Body of pancreas (tissue), 4 donors: ENCODE measurements at places on chromosomes 5 and 9. TPM values are rescaled to one million over a fixed set of nuclear protein-coding genes. Genes with fewer than 3 reads are reported as not detected.
A peak's percentile ranks its signal among the peaks of the same experiment; 100 is the strongest.

The GARNL3 gene
- 5.9 TPM for total RNA-seq

The ABO gene
- 3.9 TPM for total RNA-seq

The TRIM41 gene
- total RNA-seq: 15.2 TPM

The SPINK6 gene
- not detected for total RNA-seq

DNA sequence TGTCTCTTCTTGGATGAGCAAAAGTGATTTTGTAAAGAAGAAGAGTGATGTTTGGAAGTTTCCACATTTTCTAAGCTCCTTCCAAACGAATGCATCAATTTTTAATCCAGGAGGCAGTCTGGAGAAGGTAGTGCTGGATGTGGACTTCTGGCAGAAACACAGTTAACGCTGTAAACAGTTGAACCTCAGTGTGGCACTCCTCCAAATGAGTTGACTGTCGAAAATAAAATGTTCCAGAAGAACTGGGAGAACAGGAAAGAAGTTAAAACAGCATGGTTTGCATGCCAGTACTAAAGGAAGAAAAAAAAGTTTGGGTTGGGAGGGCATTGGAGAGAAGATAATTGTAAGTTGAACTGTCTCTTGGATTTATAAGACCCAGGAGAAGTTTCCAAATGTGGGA lies 6.5 kb downstream of the ZNF462 start:
- H3K27ac ChIP-seq: peak overlapping the region; percentile 27
- no peaks in the 10 kb centered on the region for H3K36me3 ChIP-seq
- DNase-seq: peak; percentile 15
- no peaks in the 10 kb centered on the region for H3K27me3 ChIP-seq

DNA sequence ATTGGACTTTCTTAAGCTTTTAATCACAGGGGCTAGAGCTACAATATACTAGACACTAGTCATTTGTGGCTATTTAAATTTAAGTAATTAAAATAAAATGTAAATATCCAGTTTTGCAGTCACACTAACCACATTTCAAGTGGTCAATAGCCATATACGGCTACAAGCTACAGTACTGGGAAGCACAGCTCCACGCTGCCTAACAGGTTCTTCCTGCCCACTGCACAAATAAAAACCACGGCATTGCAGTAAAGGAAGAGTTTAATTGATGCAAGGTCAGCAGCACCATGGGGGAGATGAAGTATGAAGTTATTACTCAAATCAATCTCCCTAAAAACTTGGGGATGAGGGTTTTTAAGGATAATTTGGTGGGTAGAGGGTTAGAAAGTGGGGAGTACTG lies 134.1 kb downstream of the LURAP1L start:
- H3K27me3 ChIP-seq: no peaks in the 10 kb centered on the region
- H3K4me1 ChIP-seq: no peaks in the 10 kb centered on the region
- H3K27ac ChIP-seq: no peak overlapping the region
- H3K4me3 ChIP-seq: no peak overlapping the region

GRCh38 chr9:123599781-123600180 lies 243.8 kb downstream of the CRB2 start:
- H3K4me3 ChIP-seq: no peak overlapping the region
- H3K4me1 ChIP-seq: no peaks in the 10 kb centered on the region
- no peak overlapping the region for H3K27ac ChIP-seq
- H3K27me3 ChIP-seq: no peaks in the 10 kb centered on the region

- no peak overlapping the region for H3K27ac ChIP-seq
- no peaks in the 10 kb centered on the region for H3K4me1 ChIP-seq
- no peak for DNase-seq
- H3K36me3 ChIP-seq: no peaks in the 10 kb centered on the region
- H3K4me3 ChIP-seq: no peak overlapping the region
Measured at GRCh38 chr9:137987244-137988030, 109.9 kb downstream of the CACNA1B start.

GRCh38 chr9:28056006-28056405 lies 482.7 kb upstream of the C9orf72 start:
- no peak overlapping the region for H3K27ac ChIP-seq
- H3K4me1 ChIP-seq: no peaks in the 10 kb centered on the region
- no peak for DNase-seq
- no peaks in the 10 kb centered on the region for H3K36me3 ChIP-seq
- H3K4me3 ChIP-seq: no peak overlapping the region

GRCh38 chr5:62266573-62266972 lies 39.4 kb upstream of the KIF2A start:
- no peaks in the 10 kb centered on the region for H3K36me3 ChIP-seq
- H3K27ac ChIP-seq: no peak overlapping the region
- H3K4me1 ChIP-seq: peaks cover 12% of the 10 kb centered on the region

DNA sequence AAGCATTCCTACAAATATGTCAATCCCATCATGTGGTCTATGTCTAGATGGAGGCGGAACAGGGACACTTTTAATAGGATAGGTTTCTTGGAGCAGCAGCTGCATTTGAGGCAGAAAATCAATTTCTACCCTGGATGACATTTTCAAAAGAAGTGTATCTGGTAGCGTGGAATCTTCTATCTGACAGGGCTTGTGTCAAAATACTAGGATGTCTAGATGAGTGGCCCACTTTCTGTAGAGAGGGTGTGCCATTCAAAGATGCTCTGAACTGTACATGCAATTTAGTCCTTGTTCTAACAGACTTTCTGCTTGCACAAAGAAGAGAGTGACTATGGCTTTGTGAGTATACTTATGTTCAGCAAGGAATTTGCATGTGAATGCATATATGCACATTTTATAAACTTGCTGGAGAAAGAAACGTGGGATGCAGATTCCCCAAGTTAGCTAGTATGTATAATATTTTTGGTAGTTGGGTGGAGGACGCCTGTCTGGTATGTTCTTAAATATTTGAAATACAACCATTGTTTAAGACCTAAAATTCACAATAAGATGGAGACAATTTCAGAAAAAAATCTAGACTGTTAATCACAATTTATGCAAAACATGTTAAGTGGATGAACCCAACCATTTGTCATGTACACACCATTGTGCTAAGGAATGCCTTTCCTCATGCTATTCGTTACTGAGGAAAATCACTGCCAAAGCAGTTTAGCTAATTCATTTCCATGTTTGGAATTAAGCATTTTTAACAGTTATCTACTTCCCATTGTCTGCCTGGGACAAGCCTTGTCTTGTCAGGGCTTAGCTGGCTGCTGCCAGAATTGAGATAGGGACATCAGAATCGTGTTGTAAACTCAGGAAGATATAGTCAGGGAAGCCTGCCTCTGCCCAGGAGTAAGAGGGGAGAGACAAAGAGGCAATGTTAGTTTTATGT lies 129.1 kb upstream of the MEF2C start:
- H3K27ac ChIP-seq: no peak overlapping the region
- no peak overlapping the region for H3K4me3 ChIP-seq
- DNase-seq: no peak
- H3K36me3 ChIP-seq: no peaks in the 10 kb centered on the region
- no peaks in the 10 kb centered on the region for H3K27me3 ChIP-seq

DNA sequence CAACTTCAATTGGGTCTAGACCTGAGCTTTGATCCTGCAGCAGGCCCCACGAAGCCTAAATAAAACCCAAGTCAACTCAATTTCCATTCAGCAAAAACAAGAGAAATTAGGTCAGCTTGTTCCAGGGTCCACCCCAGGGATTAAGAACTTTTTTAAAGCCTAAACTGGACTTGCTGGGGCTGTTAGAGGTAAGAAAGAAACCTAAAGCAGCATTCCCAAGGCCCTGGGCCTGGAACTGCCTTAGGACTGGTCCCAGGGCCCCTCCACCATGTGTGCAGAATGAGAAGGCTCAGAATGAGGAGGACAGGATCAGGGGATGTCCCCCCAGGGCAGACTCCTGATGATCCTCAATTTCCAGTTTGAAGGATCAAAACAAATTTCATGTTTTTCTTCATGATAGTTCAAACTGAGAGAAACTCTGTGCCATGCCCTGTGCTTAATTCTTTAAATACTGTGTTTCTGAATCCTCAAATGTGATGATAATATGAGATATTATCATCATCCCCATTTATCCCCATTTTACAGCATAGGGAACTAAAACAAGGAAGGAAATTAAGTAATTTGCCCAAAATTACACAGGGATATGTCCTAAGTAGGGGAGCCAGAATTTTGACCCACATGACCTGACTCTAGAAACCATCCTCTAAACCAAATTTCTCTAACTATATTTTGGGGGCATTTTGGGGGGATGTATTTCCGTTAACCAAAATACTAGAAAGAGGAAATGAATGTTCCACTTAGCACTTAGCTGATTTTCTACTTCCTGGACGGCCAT lies 64.5 kb downstream of the DENND1A start:
- no peak overlapping the region for H3K27ac ChIP-seq
- no peak overlapping the region for H3K4me3 ChIP-seq
- no peaks in the 10 kb centered on the region for H3K4me1 ChIP-seq
- no peak for DNase-seq

DNA sequence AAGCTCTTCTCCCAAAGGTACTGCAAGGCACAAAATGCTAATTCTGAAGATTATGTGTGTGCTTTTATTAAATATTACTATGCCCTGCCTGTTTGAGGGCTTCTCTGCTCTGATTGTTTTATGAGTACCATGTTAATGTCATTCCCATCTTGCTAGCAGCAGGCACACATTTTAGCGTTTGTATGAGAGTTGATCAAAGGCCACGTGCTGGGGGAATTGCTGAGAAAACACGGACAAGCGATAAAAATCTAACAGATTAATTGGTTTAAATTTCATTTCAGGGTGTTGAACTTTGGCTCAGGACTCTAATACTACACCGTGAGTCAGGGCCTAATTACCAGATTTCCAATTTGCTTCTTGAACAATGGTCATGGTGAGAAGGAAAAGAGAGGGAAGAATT lies 298.4 kb downstream of the EBF1 start:
- peaks cover 7% of the 10 kb centered on the region for H3K4me1 ChIP-seq
- H3K27me3 ChIP-seq: no peaks in the 10 kb centered on the region
- no peak overlapping the region for H3K27ac ChIP-seq
- H3K4me3 ChIP-seq: no peak overlapping the region
- no peak for DNase-seq
- H3K36me3 ChIP-seq: no peaks in the 10 kb centered on the region

DNA sequence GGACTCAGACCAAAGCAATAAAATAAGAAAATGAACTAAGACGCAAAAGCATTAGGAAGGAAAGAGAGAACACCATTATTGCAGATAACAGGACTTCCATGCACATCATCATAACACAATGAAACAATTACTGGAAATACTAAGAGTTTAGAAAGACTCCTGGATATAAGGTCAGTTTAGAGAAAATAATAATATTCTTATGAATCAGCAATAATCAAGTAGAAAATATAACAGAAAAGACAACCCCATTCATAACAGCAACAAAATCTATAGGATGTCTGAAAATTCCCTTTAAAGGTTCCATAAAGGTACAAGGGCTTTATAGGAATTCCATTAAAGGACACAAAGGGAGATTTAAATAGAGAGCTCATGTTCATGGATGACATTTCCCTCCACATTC lies 73.0 kb downstream of the SPTLC1 start:
- no peak overlapping the region for H3K4me3 ChIP-seq
- H3K36me3 ChIP-seq: peaks cover 27% of the 10 kb centered on the region
- no peaks in the 10 kb centered on the region for H3K4me1 ChIP-seq
- H3K27ac ChIP-seq: no peak overlapping the region

DNA sequence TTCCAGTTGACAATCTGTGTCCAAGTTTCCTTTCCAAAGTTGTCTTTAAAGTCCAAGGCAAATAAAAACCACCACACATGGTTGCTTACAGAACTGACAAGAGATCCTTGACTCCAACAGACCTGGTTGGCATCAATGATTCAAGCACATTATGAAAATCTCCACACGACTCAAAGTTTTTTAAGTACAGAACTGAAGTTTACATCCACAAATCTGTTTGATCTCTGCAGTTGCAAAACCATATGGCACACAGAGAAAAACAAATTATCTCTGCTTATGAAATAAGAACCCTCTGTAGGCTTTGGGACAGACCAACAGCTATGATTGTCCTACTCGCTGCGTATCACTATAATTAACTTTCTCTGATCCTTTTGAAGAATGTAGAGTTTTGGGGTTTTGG lies 60.8 kb downstream of the MLLT3 start:
- H3K4me1 ChIP-seq: peaks cover 24% of the 10 kb centered on the region
- no peak for DNase-seq
- no peaks in the 10 kb centered on the region for H3K36me3 ChIP-seq
- H3K27ac ChIP-seq: no peak overlapping the region

GRCh38 chr9:90770182-90770738 lies 31.4 kb upstream of the SYK start:
- no peak for DNase-seq
- no peaks in the 10 kb centered on the region for H3K36me3 ChIP-seq
- no peaks in the 10 kb centered on the region for H3K27me3 ChIP-seq
- no peaks in the 10 kb centered on the region for H3K4me1 ChIP-seq
- no peak overlapping the region for H3K4me3 ChIP-seq
- no peak overlapping the region for H3K27ac ChIP-seq

DNA sequence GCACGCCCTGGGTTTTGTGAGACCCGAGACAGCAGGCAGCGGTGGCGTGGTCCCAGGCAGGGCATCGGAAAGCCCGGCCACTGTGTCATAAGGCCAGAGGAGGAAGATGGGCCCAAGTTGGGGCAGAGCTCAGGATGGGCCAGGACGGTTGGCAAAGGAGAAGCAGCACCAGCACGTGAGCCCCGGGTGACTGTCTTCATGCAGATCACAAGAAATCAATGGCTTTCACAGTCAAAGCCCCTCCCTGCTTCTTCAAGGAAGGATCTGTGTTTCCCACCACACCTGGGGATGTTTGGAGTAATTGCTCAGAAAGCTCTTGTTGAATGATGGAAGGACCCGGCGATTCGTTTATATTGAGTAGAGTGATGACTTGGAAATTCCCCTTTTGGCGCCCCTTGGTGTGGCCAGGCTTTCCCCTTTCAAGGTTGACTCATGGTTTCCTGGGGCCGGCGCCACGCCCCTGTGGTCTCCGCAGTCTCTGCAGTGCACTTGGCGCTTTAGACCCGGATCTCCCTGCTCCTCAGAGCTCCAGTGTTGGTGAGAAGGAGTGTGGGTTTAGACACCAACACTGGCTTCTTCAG lies 52.1 kb downstream of the IL31RA start:
- H3K4me1 ChIP-seq: no peaks in the 10 kb centered on the region
- no peaks in the 10 kb centered on the region for H3K27me3 ChIP-seq
- H3K36me3 ChIP-seq: no peaks in the 10 kb centered on the region
- H3K27ac ChIP-seq: no peak overlapping the region

- no peaks in the 10 kb centered on the region for H3K4me1 ChIP-seq
- no peaks in the 10 kb centered on the region for H3K27me3 ChIP-seq
- H3K4me3 ChIP-seq: no peak overlapping the region
- DNase-seq: no peak
- no peak overlapping the region for H3K27ac ChIP-seq
Measured at GRCh38 chr5:10400831-10401230, 40.8 kb upstream of the ROPN1L start.

- H3K36me3 ChIP-seq: no peaks in the 10 kb centered on the region
- no peak overlapping the region for H3K27ac ChIP-seq
- H3K4me3 ChIP-seq: no peak overlapping the region
- H3K4me1 ChIP-seq: no peaks in the 10 kb centered on the region
Measured at GRCh38 chr9:106889061-106889590, 26.2 kb downstream of the ZNF462 start.

DNA sequence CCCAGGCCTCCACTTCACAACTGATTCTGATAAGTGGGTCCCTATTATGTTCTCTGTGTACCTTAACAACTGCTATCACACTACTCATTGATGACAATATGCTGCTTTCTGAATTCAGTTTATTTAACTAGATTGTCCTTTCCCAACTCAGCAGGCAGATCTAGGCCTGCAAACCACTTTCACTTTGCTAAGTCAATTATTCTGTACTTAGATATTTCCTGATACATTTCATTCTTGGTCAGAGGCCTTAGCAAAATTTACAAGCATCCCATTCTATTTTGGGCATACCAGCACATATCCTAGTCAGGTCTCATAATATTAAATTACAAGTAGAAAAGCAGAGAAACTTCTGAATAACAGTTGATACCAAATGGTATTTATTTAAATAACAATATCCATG lies 235.7 kb upstream of the HAPLN1 start:
- no peak for DNase-seq
- no peak overlapping the region for H3K4me3 ChIP-seq
- no peaks in the 10 kb centered on the region for H3K27me3 ChIP-seq
- H3K27ac ChIP-seq: no peak overlapping the region
- H3K4me1 ChIP-seq: no peaks in the 10 kb centered on the region
